ENCODE measurements at places on chromosomes 5 and 9.

- peak; percentile 87 for DNase-seq
Measured at GRCh38 chr5:77015938-77016569, 14.2 kb upstream of the AGGF1 start.

GRCh38 chr9:124594673-124595072, 87.5 kb upstream of the NR5A1 start:
- DNase-seq = no peak

DNA sequence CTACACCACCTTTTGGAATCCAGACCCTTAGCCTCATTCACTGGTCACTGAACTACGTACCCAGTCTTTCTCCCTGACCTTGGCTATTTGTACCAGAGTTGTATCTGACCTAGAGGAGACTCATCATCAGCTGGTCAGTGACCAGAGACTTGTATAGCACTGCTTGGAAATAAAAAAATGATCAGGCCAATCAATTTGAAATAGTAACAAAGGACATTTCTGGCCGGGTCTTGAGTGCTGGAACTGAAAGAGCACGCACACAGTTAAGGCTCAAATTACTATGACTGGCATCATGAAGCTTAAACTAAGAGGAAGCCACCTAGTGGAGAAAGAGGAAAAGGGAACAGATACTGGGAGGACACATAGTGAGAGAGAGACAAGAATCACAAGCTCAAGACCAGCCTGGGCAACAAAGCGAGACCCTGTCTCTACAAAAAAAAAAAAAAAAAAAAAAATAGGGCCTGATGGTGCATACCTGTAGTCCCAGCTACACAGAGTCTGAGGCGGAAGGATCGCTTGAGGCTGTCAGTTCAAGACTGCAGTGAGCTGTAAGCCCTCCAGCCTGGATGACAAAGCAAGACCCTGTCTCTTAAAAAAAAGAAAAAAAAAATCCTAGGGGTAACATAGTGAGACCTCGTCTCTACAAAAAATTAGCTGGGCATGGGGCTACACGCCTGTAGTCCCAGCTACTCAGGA, 12.8 kb upstream of the SRP19 start:
- peak; percentile 91 for DNase-seq

- no peak for DNase-seq
Measured at GRCh38 chr5:166724284-166724683, 1567.2 kb upstream of the WWC1 start.

- peak; percentile 93 for DNase-seq
Measured at GRCh38 chr9:89000973-89001916, 10.0 kb downstream of the S1PR3 start.

GRCh38 chr9:33120620-33121019, 44.1 kb upstream of the SMU1 start:
- DNase-seq = no peak

- DNase-seq = no peak
Measured at GRCh38 chr9:125446561-125447094, 185.0 kb downstream of the GAPVD1 start.

- peak; percentile 25 for DNase-seq
Measured at GRCh38 chr9:128771094-128771721, 519 bp downstream of the ZER1 start.

DNA sequence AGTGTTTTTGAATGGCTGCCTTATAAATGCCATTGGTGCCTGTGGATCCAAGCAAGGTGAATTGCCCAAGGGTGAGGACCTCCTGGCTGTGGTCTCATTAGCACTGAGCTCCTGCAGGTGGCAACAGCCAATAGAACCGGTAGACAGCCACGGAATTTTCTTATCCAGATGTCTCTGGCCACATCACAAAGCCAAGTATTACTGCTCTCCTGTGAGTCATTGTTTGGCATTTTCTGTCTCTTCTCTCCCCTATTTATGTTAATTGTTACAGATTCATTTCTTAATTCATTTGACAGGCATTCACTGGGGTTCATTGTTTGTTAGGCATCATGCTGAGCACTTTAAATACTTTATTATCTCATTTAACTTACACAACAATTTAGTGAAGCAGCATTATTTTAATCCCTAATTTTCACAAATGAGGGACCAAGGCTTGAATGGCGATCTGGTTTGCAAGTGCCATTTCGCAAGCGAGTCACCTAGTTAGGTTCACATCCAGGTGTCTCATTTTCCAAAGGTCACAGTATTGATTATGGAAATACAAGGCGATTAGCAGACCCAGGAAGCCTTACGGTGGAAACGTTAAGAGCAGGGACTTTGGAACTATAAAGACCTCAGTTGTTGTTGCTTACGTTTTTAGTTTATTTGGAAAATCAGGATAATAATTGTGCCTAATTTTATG, 58.2 kb upstream of the DPYSL3 start:
- DNase-seq = no peak

GRCh38 chr5:96741891-96742309, 65.8 kb downstream of the ERAP1 start:
- DNase-seq = peak; percentile 96

DNA sequence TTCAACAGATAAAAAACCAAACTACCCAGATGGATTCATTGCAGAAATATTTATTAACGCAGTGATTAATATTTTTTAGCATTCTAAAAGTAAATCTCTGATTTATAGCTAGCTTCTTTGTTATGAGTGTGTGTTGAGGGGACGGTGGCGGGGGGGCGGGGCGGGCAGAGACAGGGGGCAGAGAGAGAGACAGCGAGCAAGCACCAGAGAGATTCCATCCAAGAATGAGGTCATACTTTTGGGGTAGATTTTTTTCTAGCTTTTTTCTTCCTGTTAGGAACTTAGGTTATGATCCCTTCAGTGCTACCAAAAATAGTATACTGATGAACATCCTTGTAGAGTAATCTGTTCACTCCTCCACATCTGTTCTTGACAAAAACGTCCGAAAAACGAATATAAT, 500 bp upstream of the ZNF883 start:
- DNase-seq = no peak

- DNase-seq = no peak
Measured at GRCh38 chr9:132731230-132731629, 61.0 kb downstream of the GTF3C4 start.

GRCh38 chr9:80040457-80040856, 468.7 kb downstream of the TLE4 start:
- no peak for DNase-seq

GRCh38 chr5:135596788-135597187, 18.0 kb upstream of the CXCL14 start:
- no peak for DNase-seq

DNA sequence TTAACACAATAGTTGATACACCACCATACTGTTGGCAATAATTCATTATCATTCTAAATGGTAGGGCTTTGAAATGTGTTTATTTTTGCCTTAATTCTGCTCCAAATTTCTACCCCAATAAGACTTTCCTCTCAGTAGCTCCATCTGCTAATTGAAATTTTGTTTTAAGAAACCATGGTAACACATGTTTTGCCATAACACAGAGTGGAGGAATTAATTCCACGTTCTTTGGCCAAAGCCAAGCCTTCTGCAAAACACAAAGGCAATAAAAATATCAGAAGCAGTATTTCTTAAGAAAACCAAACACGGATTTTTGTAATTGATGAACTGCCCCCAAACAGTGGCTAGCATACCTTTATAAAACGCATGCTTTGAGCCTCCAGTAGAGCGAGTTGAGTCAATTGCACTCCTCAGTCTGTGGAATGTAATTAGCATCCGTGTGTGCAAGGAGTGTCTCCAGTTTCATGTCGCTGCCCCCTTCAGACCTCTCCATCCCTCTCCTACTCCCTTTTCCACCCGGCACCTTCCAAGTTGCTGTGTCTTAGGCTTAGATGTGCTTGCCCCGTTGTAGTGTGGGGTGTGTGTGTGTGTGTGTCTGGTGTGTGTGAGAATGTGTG, 58.2 kb upstream of the CKS2 start:
- no peak for DNase-seq

GRCh38 chr5:174504266-174504726, 220.1 kb upstream of the MSX2 start:
- no peak for DNase-seq

- DNase-seq = no peak
Measured at GRCh38 chr9:72132052-72132451, 17.2 kb upstream of the GDA start.

GRCh38 chr5:135608761-135609443, 30.1 kb upstream of the CXCL14 start:
- DNase-seq = no peak

GRCh38 chr9:89304834-89305188, 6.2 kb upstream of the CKS2 start:
- DNase-seq = no peak

- DNase-seq = no peak
Measured at GRCh38 chr9:88174324-88174723, 36.0 kb upstream of the SPATA31C2 start.

DNA sequence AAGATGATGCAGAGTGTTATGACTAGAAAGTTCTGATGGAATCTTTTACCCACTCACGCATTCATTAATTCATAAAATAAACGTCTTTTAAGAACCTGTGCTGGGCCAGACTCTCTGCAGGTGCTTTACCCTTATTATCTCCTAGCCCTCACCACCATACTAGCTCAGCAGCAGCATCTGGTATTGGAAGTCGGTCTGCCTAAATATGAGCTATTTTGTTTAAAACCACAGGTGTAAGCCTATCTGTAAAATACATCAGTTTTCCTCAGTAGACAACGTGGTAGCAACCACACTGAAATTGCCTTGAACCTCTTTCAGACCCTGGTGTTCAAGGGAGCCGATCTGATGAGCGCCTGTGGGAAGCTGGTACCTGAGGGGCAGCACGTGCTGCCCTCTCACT, 69.4 kb downstream of the PPIC start:
- no peak for DNase-seq

DNA sequence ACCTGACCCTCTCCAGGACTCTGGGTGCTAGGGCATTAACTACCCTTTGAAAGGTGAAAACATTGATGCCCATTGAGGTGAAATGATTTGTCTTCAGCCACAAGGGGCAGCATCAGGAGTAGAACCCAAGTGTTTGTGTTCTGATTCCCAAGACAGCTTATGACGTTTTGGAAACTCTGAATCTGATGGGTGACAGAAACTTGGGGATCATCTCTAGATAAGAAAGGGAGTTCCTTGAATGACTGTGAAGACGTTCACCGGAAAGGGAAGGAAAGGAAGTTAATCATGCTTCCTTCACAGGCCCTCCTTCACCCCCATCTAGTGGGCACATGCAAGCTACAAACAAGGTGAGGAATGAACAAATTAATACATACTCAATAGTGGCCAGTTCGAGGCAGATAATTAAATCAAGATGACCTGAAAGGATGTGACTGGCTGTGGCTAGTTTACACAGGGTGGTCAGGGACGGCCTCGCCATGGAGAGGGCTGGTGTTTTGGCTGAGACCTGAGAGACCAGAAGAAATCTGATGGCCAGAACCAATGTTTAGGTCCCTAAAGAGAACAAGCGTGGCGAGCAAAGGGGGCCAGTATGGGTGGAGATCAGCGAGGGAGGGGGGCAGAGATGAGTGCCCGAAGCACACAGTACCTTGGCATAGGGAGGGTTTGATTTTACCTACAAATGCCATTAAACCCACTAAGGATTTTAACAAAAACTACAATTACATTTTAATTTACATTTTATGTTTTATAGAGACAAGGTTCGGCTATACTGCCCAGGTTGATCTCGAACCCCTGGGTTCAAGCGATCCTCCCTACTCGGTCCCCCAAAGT, 937 bp upstream of the SLC26A2 start:
- DNase-seq = peak; percentile 88

- DNase-seq = peak; percentile 94
Measured at GRCh38 chr9:89549031-89549644, 51.2 kb upstream of the SEMA4D start.

GRCh38 chr5:128896675-128897074, 68.6 kb upstream of the SLC27A6 start:
- DNase-seq = no peak

GRCh38 chr5:43543434-43543833, 13.4 kb downstream of the PAIP1 start:
- no peak for DNase-seq

GRCh38 chr9:130905125-130905901, 8.7 kb upstream of the QRFP start:
- DNase-seq = no peak

DNA sequence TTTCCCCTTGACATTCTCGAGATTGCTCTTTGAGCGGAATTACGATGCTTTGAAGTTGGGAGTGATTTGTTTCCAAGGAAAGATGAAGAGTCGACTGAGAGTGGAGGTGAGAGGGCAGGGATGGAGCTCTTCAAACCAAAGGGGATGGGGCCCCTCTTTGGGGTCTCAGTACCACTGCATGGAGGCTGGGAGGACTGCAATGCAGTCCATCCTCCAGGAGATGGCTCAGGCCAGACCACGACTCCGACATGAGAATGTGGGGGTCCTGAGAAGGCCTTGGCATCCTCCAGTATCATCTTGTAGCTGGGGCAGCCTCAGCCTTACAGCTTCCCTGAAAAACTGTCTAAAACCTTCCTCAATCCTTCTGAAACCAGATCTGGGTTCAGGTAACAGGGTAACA, 51.1 kb upstream of the CDKN2AIPNL start:
- DNase-seq = no peak

GRCh38 chr9:35749515-35750255, 598 bp downstream of the RGP1 start:
- peak; percentile 42 for DNase-seq

GRCh38 chr9:14693251-14693861, at the start of gene ZDHHC21:
TSS of gene ZDHHC21 (minus strand) at chr9:14693432. CDS start at chr9:14674340, 19,092 bp downstream.
- peak; percentile 87 for DNase-seq

- DNase-seq = no peak
Measured at GRCh38 chr9:2190939-2191608, 175.9 kb downstream of the SMARCA2 start.

- DNase-seq = no peak
Measured at GRCh38 chr5:126939887-126940286, 90.5 kb downstream of the MARCHF3 start.

- no peak for DNase-seq
Measured at GRCh38 chr5:91652678-91653077, 269.6 kb upstream of the ARRDC3 start.

- no peak for DNase-seq
Measured at GRCh38 chr9:68775003-68775730, 70.1 kb downstream of the PIP5K1B start.

DNA sequence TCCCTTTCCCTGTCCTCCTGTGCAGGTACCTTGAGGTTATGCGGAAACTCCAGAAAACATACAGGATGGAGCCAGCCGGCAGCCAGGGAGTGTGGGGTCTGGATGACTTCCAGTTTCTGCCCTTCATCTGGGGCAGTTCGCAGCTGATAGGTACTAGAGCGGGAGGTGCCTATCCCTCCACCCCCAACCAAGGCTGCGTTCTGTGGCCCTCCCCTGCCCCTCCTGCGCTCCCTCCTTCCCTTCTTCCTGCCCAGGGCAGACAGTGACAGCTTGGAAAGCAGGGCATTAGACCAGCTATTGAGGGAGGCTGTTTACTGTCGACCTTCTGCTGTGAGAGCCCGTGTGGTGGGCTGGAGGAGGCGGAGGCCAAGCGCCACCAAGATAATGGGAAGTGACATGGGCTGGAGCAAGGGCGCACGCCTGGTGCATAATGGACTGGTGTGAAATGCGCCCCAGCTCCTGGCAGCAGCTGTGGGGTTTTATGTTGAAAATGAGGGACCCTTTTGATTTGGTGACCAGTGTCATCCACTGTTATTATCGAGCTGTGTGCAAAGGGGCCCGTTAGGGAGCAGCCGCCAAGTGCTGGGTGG, 25.3 kb downstream of the PTPA start:
- no peak for DNase-seq
